Activated T-helper 2 cell treated with anti-CD3 and anti-CD28 coated beads, Interferon-gamma antibody, Interleukin-2, Interleukin-4, amounts not matched to agents 10 μg/mL and 5 μg/mL and 100 μg/mL, durations not matched to agents 14 hours and 24 hours and 36 hours (primary cell): ENCODE measurements at places on chromosomes 7 and 10.

GRCh38 chr7:142496545-142496991 is 238.7 kb upstream of the PRSS58 start:
- H3K4me3 ChIP-seq = peak overlapping the region; percentile 17
- no peak overlapping the region for H3K27ac ChIP-seq
- DNase-seq = no peak

GRCh38 chr7:133530682-133531081 is 277.8 kb downstream of the EXOC4 start:
- no peaks in the 10 kb centered on the region for H3K27me3 ChIP-seq
- H3K36me3 ChIP-seq = no peaks in the 10 kb centered on the region
- no peak overlapping the region for H3K27ac ChIP-seq
- peaks cover 3% of the 10 kb centered on the region for H3K4me1 ChIP-seq
- H3K4me3 ChIP-seq = no peak overlapping the region
- DNase-seq = no peak

GRCh38 chr10:88624840-88625239 is 38.3 kb downstream of the LIPJ start:
- DNase-seq = no peak
- H3K4me3 ChIP-seq = no peak overlapping the region
- H3K27ac ChIP-seq = no peak overlapping the region

DNA sequence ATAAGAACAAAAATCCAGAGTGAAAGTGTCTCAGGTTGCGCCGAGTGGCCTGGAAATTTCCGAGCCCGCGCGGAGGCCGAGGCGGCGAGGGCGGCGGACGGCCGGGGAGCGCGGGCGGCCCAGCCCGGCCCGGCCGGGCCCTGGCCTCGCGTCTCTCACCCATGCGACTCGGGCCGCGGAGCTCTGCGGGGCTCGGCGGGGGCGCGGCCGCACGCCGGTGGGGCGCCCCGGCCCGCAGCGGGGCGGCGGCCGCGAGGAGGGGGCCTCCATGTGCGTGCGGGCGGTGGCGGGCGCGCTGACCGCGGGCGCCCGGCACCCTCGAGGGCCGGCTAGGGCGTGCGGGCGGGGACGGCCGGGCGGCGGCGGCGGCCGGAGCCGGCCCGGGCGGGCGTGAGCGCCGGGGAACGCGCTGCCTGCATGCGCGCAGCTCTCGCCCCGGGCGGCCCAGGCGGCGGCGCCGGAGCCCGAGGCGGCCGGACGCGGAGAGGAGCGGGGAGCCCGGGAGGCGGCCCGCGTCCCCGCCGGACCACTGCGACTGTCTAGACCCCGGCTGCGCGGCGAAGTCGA is 302 bp upstream of the EN2 start:
- H3K4me1 ChIP-seq = peaks cover 9% of the 10 kb centered on the region
- H3K36me3 ChIP-seq = peaks cover 3% of the 10 kb centered on the region
- no peak overlapping the region for H3K4me3 ChIP-seq
- peaks cover 70% of the 10 kb centered on the region for H3K27me3 ChIP-seq
- no peak overlapping the region for H3K27ac ChIP-seq

DNA sequence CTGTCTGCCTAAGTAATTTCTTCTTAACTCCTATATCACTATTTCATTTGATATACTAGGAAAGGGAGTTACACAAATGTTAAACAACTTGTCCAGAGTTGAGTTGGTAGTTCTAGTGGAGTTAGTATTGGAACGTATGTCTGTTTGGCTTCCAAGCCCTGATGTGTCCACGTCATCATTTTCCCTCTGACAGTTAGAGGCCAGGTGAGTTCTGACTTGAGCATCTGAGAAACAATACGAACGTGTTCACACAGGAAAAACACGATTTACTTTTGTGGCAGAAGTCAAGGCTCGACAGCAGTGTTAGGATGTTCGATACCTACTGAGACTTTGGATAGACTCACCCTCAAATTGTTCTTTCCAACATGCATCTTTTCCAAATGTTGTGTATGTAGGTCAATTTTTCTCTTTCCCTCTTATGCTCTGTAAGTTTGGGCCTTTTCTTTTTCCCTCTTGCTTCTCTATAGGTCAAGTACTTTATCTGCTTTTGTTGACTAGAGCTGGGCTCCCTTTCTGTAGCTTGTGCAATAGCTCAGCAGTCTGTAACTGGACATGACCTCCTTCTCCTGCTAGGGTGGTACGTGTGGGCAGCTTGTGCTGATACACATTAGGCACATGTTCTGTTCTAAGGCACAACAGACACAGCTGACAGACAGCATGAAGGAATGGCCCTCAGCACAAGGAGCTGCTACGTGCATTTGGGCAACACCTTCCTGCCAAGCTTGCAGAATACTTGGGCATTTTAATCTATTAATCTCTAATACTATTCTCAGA is 222.9 kb downstream of the PTEN start:
- peaks cover 51% of the 10 kb centered on the region for H3K27me3 ChIP-seq
- no peak overlapping the region for H3K27ac ChIP-seq
- no peak overlapping the region for H3K4me3 ChIP-seq
- peaks cover 3% of the 10 kb centered on the region for H3K36me3 ChIP-seq
- no peak for DNase-seq

- no peak for DNase-seq
- no peak overlapping the region for H3K4me3 ChIP-seq
- H3K36me3 ChIP-seq = no peaks in the 10 kb centered on the region
These were observed 461.6 kb downstream of the PLXDC2 start for GRCh38 chr10:20277820-20278219.

GRCh38 chr7:20365486-20365885 is 34.8 kb downstream of the ITGB8 start:
- H3K27ac ChIP-seq = no peak overlapping the region
- no peak overlapping the region for H3K4me3 ChIP-seq
- H3K36me3 ChIP-seq = no peaks in the 10 kb centered on the region
- H3K4me1 ChIP-seq = no peaks in the 10 kb centered on the region
- no peaks in the 10 kb centered on the region for H3K27me3 ChIP-seq
- DNase-seq = no peak

DNA sequence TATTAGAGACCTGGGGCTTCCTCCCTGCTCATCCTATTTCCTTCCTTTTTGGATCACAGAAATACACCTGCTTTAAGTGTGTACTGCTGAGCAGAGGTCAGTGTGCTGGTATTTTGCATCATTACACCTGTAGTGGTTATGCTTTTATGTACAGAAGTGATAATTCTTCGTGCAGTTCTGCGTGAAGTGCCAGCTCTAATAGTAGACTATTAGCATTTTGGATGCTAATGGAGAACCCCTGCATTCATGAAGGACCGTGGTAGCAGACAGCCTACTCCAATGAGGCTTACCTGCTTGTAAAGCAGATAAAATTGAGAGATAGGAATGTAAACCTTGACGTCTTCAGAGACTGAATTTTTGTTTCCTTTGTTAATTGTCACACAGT is 114.3 kb downstream of the CDK14 start:
- no peaks in the 10 kb centered on the region for H3K27me3 ChIP-seq
- no peak for DNase-seq
- H3K4me1 ChIP-seq = no peaks in the 10 kb centered on the region
- no peak overlapping the region for H3K4me3 ChIP-seq

DNA sequence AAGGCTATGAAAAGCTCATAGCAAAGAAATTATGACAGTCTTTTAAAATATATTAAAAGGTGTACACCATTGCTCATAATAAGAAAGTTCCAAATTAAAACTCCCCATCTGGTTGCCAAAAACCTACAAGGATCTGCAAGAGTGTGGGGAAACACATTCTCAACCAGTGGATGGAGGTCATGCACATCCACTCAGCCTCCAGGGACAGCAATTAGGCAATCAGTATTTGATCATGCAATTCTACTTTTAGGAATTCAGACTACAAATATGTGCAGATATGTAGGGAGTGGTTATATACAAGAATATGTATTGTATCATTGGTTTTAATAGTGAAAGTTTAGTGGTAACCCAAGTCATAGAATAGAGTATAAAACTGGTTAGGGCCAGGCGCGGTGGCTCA is 157.8 kb downstream of the FGFR2 start:
- H3K4me1 ChIP-seq = no peaks in the 10 kb centered on the region
- H3K36me3 ChIP-seq = no peaks in the 10 kb centered on the region
- DNase-seq = no peak
- H3K27ac ChIP-seq = no peak overlapping the region
- H3K4me3 ChIP-seq = no peak overlapping the region
- H3K27me3 ChIP-seq = no peaks in the 10 kb centered on the region
